ENCODE measurements at places on chromosomes 5 and 9.

- no peak for DNase-seq
Observed at GRCh38 chr5:67401172-67401571, 204.6 kb upstream of the CD180 start.

DNA sequence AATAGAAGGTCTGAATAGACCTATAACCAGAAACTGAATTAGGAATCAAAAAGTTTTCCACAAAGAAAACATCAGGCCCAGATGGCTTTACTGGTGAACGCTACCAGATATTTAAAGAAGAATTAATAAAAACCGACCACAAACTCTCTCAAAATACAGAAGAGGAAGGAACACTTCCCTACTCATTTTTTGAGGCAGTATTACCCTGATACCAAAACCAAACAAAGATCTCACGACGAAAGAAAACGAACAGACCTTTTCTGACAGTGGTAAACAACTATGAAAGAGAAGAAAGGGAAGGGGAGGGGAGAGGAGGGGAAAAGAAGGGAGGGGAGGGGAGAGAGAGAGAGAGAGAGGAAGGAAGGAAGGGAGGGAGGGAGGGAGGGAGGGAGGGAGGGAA lies 13.5 kb downstream of the B4GALT1 start:
- no peak for DNase-seq

GRCh38 chr5:35282810-35283209 lies 52.5 kb upstream of the PRLR start:
- DNase-seq, result no peak

DNA sequence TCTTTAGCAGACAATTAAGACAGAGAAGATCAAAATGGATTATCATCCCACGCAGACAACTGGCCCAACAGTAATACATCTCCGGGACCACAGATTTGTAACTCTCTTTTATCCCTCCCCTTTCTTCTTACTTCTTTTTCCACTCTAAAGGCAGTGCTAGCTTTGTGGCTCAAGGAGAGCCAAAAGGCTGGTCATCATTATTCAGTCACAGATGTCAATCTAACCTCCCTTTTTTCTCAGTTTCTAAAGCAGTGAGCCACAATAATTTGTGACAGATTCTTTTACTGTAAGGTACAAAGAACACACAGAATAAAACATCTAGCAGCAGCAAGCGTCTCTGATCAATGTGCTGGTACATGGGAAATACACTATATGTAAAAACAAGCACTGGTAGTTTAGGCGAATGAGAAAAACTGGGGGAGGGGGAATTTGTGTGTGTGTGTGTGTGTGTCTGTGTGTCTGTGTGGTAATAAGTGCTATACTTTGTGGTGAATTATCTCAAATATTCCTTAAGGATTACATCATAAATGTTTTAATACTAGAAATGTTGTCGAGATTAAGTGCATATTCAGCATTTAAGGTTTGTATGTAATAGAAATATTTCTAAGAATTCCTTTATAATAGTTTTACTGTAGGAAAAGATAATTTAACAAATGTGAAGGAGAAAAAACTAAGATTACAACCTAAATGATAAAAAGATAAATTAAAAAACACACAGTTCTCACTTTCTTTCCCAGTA lies 140.2 kb downstream of the DENND1A start:
- no peak for DNase-seq

DNA sequence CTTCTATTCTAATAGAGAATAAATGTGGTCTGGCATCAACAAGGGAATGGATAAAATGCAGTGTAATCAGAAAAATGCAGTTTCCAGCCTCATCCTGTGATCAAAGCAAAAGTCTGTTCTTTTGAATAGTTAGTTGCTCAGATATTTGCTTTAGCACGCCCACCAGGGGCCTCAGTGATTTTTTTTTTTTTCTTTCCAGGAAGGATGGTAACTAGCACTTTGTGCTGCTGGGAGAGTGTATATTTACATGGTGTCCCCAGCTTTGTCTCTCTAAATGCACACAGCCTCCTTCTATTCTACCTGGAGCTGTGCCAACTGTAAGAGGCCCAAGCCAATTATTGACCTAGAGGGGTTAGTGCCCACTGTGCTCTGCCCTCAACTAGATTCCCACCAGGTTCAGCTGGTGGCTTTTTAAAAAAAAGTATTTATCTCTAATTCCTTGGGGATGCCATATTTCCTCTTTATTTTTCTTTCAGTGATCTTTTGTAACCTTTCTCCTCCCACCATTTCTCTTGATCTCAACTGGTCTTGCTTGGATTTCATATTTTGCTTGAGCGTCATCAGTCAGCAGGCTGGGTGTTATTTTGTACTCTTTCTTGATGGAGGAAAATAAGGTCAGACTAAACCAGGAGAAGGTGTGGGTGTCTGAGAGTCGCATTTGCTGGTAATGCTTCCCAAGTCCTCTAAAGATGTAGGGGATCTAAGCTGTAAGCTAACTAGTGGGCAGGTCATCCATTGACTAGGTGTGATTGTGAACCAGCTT lies 193.0 kb upstream of the C9orf72 start:
- DNase-seq, result no peak

GRCh38 chr9:18978188-18978587 lies 54.8 kb downstream of the SAXO1 start:
- no peak for DNase-seq

DNA sequence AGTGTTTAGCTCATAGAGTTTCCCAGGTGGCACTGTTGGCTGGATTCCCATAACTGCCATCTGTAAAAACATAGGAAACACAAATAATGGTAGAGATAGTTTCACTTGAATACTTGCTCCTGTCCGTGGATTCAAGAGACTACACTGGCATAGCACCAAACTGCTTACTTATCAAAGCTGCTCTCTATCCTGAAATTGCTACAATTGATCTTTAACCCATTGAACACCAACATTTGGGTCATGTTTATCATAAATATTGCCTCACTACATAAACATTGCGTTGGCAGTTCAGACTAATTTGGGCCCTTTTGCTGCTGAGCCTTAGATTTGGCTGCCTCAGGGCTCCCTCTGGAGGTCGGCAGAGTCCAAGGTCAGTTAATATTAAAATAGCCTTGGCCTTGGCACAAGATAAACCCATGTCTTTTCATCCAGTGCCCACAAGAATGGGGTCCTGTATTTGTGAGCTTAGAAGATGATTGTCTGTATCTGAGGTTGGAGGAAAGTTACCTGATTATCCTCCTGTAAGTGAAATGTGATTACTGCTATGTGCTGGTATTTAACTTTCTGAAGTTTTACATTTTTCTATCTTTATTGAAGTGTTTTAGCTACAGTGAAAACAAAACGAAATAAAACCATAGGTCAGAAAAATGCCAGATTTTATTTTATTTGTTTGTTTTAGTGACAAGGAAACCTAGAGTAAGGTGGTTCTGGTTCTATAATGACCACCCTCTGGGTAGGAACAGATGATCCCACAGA lies 4.0 kb upstream of the RANBP3L start:
- peak; percentile 60 for DNase-seq

- DNase-seq, result peak; percentile 66
Observed at GRCh38 chr9:87464110-87464991, 33.3 kb upstream of the DAPK1 start.

DNA sequence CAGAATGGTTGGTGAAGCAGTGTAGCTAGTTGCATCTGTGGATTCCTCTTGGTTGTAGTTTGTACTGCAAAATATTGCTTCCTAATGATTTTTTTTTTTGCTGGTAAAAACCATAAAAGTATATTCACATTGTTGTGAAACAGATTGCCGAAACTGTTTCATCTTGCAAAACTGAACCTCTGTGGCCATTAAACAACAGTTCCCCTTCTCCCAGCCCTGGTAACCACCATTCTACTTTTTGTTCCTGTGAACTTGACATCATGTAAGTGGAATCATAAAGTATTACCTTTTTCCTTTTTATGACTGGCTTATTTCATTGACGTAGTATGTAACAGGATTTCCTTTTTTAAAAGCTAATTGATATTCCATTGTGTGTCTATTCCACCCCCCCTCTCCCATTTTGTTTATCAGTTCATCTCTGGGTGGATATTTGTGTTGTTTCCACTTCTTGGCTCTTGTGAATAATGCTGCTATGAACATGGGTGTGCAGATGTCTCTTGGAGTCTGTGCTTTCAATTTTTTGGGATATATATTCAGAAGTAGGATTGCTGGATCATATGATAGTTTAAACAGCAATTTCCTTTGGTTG lies 11.8 kb downstream of the SUB1 start:
- DNase-seq, result no peak

- no peak for DNase-seq
Observed at GRCh38 chr9:93205896-93206575, 22.1 kb downstream of the WNK2 start.

GRCh38 chr5:162037431-162037830 lies 30.1 kb upstream of the GABRG2 start:
- no peak for DNase-seq

GRCh38 chr9:71814815-71815214 lies 46.5 kb upstream of the CEMIP2 start:
- no peak for DNase-seq

DNA sequence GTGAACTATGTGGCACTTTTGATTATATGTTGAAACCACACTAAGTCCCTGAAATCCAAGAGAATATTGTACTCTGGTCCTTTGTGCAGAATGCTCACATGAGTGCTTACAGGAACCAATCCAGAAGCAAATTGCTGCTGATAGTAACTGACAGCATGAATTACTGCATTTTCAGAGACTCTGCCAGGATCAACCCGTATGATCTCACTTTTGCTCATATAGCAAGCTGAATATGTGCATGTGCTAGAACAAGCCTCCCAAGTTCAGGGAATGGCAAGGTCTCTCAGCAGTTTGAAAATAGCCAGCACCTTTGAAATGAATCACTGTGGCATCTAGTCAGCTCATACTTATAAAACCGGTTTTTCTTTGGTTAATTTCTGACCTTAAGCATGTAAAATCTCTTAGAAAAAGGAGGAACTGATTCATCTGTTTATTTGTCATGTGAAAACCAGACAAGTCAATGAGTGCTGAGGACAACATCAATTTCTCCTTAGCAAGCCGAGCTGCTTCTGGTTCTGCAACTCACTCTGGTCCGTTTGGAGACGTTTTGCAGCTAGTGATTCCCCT lies 215.7 kb upstream of the ELL2 start:
- peak; percentile 97 for DNase-seq

DNA sequence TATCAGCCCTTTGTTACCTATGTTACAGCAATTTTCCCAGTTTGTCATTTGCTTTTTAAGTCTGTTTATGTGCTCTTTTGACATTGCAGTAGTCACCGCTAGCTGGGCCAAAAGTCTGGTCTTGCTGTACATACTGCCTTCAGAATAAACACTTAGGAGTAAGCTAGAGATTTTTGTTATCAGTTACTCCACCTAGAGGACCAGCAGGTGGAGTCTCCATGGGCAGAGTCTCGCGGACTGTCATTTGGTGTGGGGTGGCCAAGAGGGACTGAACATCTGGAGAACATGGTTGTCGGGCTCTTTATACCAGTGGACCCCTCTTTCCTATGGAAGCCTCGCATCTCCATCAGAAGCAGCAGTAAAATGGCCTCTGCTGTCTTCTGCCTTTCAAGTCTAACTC lies 10.8 kb upstream of the MGAT1 start:
- no peak for DNase-seq

DNA sequence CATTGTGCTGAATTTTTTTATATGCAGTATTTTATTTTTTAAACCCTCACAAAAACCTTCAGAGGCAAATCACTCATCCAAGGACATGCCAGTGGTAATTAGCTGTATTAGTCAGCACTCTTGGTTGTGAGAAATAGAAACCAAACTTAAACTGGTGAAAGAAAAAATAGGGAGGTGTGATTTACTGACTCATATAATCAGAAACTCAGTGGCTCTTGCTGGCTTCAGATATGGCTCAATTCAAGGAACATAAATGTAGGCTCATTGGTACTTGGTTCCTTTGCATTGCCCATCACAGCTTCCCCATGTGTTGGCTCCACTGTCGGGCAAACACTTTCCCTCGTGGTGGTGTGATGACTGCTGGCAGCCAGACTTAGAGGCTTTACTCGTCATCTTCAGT lies 497.2 kb downstream of the MAT2B start:
- no peak for DNase-seq

GRCh38 chr5:178322736-178323540 lies 90.3 kb upstream of the PHYKPL start:
- DNase-seq, result no peak

DNA sequence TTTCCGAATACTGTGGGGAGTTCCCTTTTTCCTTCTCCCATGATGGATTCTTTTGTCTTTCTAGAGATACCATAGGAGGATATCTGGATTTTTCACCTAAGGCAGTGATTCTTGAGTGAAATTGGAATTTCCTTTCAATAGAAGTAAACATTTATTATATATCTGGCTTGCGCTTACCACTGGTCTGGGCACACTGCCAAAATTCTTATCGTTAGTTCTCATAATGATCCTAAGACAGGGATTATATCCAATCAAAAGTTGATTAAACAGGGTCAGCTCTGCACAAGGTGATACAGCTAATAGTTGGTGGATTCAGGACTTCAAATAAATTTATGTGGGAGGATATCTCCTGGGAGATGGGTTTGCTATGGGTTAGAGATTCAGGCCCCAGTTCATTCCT lies 9.6 kb downstream of the TLE4 start:
- DNase-seq, result no peak

DNA sequence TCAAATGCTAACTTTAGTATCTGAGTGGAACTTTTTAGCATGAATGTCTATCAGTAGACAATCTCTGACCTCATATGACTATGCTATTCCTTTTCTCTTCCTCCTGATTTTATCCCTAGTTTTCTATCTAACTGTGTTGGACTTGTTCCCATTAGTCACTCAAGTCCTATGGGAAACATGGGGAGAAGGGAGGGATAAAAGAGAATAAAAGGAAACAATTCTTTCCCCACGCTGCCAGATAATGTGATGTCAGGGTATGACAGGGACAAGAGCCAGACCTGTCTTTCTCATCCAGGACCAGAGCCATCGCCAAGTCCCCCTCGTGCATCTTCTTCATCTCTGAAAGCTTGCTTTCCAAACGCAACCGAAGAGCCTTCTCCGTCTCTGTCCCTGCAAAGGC lies 43.9 kb downstream of the CDK5RAP2 start:
- no peak for DNase-seq

DNA sequence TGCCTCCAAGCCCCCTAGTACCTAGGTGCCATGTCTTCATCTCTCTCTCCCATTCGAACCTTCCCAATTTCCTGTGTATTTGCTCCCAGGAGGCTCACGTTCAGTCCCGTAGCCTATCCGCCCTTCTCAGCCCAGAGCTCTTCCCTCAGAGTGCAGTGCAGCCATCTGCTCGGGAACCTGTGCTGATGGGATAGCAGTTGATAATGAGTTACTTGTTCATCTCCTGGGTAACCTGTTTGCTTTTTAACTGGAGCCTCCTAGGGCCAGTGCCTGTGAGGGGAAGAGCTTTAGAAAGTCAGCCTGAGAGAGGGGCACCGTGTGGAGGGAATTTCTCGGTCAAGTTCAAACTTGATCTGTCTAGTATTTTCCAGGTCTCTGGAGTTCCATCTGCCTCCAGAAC lies 229.8 kb upstream of the IL12B start:
- DNase-seq, result no peak

- no peak for DNase-seq
Observed at GRCh38 chr5:172925336-172925948, 33.8 kb upstream of the RPL26L1 start.

GRCh38 chr9:35636135-35636876 lies 14.4 kb downstream of the SIT1 start:
- DNase-seq, result no peak

GRCh38 chr9:20319241-20319640 lies 303.1 kb downstream of the MLLT3 start:
- no peak for DNase-seq
